ENCODE measurements at places on chromosomes 11 and 22. TPM values are rescaled to one million over a fixed set of nuclear protein-coding genes. Genes with fewer than 3 reads are reported as not detected.

Gene GRIA4
- 8.7 TPM for total RNA-seq

Gene TUT1
- total RNA-seq = 21.2 TPM

Gene ANGPTL5
- not detected for total RNA-seq

Gene ADAMTS8
- 0.31 TPM for total RNA-seq

Gene TESMIN
- 3.4 TPM for total RNA-seq

Gene GLYAT
- total RNA-seq = not detected

Gene SEPTIN5
- total RNA-seq = 2.3 TPM

Gene CADM1
- 65.5 TPM for total RNA-seq

Data from endothelial cell (in vitro differentiated cells).